NCI-H1417 treated with DMSO at 0.1 percent for 48 hours (cell line): ENCODE measurements at places on chromosomes 2 and 18.

GRCh38 chr2:86338778-86339295 is 1.4 kb upstream of the REEP1 start:
- DNase-seq: no peak

- DNase-seq: no peak
These were observed 330.5 kb upstream of the TCF4 start for GRCh38 chr18:55918444-55918843.

DNA sequence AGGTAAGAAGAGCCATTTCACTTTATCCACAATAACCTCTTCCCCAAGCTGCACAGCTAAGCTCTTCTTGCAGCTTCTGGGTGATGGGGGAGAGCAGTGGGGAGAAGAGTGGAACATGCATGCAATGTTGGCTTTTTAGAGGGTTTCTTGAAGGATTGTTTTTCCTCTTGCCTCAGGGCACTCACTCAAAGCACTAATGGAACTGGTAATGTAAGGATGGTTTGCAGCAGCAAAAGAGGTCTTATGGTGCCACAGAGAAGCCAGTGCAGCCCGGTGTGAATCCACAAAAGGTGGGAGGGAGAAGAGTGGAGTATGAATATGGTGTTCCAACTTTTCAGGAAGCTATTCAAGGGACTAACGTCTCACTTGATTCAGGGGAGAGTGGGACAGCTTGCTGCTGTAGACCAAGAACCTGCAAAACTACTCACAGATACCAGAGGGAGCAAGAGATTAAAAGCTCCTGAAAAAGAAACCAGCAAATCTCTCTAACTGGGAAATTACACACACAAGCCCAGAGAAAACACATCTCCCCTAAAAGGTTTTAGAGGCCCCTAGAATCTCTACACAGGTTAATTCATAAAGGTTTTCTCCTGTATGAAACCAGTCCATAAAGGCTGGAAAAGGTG is 116.4 kb downstream of the CHN1 start:
- DNase-seq: no peak

- DNase-seq: no peak
These were observed 8.7 kb upstream of the TEX44 start for GRCh38 chr2:231583982-231584381.

DNA sequence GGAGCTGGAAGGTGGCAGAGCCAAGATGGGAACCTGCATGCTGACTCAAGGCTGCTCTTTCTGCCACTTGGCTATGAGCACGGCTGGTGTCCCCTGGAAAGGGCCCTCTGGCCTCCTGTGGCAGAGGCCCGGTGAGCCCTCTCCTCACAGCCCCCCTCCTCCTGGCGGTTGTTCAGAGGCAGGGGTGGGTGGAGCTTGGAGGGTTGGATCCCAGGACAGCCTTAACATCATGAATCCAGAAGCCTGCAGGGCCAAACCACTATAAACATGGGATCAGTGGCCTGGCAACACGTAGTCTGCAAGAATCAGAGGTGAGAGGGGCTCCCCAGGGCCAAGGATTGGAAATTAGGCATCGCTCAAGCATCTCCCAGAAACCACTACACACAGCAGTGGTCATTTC is 48.5 kb upstream of the LOXHD1 start:
- no peak for DNase-seq

GRCh38 chr2:48566592-48567310 is 36.8 kb downstream of the STON1 start:
- DNase-seq: no peak

GRCh38 chr2:152615177-152615576 is 102.1 kb downstream of the PRPF40A start:
- no peak for DNase-seq

GRCh38 chr2:74532222-74532621 is 2.5 kb downstream of the HTRA2 start:
- DNase-seq: no peak

DNA sequence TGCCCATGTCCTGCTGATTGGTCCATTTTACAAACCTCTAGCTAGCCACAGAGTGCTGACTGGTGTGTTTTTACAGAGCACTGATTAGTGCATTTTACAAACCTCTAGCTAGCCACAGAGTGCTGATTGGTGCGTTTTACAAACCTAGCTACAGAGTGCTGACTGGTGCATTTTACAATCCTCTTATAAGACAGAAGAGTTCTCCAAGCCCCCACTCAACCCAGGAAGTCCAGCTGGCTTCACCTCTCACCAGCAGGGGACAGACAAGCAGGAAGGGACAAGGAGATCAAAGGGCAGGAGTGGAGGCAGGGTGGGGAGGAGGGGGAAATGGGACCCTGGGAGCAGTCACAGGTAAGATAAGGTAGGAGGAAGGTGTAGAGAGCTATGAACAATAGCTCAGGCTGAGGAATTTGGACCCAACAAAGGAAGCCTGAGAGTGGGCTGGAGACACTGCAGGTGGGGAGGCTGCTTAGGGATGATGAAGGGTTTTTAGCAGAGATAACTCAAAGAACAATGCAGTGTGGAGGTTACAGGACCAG is 37.1 kb downstream of the SH2D6 start:
- DNase-seq: no peak

- no peak for DNase-seq
These were observed 199.6 kb downstream of the MYCN start for GRCh38 chr2:16139663-16140615.

- peak; percentile 22 for DNase-seq
These were observed 414.2 kb upstream of the CHST9 start for GRCh38 chr18:27599202-27599829.

DNA sequence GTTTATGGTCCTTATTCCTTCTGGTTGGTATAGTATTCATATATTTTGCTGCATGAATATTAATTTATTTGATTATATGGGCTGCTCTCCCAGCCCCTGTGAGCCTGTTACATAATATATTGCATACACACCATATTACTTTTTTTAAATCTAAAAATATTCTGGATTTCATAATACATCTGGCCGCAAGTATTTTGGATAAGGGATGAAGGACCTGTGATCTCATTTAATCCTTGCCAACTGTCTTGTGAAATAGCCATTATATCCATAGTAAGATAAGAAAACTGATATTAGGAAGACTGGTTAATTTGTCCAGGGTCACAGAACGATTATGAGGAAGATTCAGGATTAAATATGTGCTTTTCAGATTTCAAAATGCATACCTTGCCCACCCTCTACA is 433.6 kb downstream of the LPIN1 start:
- no peak for DNase-seq

DNA sequence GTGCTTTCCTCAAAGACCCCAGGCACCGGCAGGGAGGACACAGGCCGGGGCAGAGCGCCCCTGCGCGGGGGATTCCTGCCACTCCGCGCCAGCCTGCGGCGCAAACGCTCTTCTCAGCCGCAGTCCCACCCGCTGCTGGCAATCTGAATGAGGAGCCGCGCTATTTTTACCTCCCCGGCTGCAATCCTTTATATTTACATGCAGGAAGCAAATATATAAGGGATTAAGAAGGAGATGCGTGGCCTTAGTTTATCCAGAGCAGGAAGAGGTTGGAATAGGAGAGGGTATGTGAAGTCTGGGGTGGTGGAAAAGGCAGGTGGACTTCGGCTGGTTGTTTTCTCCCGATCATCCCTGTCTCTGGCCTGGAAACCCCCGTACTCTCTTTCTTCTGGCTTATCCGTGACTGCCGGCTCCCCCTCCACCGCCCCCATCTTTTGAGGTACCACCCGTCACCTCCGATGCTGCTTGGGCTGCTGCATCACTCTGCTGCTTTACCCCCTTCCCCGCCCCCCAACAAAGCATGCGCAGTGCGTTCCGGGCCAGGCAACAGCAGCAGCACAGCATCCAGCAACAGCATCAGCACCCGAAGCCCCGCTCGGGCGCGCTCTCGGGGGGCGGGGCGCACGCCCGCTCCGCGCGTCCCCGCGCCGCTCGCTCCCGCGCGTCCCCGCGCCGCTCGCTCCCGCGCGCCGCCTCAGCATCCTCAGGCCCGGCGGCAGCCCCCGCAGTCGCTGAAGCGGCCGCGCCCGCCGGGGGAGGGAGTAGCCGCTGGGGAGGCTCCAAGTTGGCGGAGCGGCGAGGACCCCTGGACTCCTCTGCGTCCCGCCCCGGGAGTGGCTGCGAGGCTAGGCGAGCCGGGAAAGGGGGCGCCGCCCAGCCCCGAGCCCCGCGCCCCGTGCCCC is at the start of gene ADAM23:
Gene ADAM23, plus strand, starts transcription at position 700 of the 902 bp plus-strand sequence. CDS start 335 bp downstream, outside the sequence.
- peak; percentile 11 for DNase-seq

DNA sequence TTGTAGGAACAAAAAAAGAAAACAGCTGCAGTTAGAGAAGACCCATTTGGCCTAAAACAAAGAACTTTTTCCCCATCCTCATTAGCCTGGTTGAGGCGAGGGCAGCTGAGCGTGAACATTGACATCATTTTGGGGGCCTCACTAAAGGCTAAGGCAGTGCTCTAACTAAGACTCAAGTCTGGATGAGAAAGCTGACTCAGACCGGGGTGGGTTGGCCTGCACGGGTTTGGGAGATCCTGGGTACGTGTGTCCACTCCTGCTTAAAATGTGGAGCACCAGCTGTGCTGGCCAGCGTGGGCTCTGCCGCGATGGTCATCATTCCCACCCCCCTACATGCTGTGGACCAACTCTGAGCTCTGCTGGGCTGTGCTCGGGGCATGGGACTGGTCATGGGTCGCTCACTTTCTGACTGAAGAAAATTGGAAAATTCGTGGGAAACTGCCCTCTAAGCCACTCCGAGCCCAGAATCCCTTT is 86.0 kb upstream of the TMEM247 start:
- DNase-seq: no peak

GRCh38 chr2:11155381-11156035 is at the start of gene SLC66A3:
TSS of gene SLC66A3 (plus strand) at chr2:11155467. CDS start at chr2:11155547, 80 bp downstream.
- DNase-seq: peak; percentile 44

DNA sequence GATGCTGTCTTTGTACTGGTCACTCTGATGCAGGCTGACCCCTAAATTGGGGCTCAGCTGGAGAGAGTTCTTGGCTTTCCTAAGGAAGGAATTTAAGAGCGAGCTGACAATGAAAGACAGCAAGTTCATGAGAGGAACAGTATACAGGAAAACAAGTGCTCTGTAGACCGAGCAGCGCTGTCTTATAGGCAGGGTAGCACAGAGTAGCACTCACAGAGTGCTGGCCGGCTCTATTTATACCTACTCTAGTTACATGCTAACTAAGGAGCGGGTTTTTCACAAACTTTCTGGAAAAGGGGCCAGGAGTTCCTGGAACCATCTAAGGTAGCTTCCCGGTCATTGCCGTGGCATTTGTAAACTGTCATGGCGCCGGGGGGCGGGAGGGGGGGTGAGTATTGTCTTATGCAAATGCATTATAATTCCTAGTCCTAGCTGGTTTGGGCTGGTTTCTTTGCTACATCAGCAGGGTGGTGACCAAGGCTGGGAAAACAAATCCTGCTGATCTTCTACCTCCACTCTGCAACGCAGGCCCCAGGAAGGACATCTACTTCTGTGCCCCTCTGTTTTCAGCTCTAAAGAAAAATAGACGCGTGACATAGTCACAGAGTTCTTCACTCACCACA is 31.6 kb upstream of the MAP3K20 start:
- no peak for DNase-seq

DNA sequence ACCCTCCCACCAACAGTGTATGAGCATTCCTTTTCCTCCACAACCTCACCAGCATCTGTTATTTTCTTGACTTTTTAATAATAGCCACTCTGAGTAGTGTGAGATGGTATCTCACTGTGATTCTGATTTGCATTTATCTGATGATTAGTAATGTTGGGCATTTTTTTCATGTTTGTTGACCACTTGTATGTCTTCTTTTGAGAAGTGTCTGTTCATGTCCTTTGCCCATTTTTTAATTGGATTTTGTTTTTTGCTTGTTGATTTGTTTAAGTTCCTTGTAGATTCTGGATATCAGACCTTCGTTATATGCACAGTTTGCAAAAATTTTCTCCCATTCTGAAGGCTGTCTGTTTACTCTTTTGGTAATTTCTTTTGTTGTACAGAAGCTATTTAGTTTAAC is 59.1 kb downstream of the SP100 start:
- DNase-seq: no peak

DNA sequence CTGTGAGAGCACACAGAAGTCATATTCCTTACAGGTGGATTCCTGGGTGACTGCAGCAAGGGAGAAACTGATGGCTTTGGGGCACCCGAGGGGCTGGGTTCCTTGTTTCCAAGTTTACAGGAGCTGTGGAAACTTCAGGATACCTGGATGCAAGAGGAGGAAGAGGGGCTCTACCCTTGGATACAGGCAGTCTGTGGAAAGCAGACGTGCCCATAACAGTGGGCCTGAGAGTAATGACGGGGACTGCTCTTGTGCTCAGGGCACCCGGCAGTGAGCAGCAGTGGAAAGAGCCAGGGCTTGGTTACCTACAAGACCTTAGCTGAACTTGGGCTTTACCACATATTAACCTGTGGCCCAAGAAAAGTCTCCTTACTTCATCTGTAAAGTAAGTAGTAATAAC is 102.2 kb upstream of the TGFA start:
- no peak for DNase-seq

- no peak for DNase-seq
These were observed 19.4 kb downstream of the MMADHC start for GRCh38 chr2:149568138-149568537.

DNA sequence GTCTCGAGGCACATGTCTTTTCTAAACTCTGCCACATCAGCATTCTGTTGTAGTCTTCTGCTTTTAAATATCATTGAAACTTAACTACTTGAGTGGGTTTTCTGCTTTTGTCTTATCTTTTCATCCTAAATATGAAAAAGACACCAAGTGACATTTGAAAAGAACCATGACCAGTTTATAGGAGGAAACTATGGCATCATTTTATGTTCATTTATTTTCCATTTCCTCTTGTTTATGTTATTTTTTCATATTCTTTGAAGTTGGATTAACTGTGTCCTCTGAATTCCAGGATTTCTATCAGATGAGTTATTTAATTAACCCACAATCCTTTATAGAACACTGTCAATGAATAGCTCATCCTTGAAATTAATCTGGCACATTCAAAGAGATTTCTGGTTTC is 93.4 kb upstream of the ARHGAP28 start:
- DNase-seq: no peak

DNA sequence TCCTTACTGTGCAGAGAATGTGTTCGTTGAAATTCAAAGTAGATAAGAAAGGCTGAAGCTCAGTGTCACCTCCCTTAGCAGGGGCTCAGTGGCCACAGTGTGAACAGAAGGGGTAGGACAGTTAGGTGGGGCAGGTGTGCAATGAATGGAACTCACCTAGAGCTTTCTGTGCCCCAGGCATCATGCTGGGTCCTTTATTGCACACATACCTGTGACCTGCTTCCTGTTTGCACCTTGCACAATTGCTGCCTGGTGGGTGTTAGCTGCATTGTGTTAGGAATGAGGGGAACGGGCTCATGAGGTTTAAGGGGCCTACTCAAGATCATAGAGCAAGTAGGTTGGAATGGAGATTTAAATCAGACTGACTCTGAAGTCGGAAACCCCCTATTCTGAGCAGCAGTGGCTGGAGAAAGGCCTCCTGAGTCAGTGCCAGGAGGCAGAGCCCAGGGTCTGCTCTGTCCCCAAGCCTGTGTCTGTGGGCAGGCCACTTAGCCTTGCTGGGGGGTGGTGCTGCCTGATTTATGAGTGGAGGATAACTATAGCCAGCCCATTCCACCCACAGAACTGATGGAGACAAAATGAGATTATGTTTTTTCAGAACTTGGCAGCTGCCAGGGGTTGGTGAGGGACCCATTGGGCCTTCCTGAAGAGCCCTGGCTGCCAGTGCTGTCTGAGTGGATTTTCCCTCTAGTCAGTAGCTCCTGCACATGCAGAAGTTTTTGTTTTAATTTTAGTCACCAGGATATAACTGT is 76.2 kb downstream of the NPAS2 start:
- no peak for DNase-seq
